ENCODE measurements at places on chromosomes 5 and 9.

- DNase-seq, result no peak
These were observed 225.9 kb upstream of the MAP3K1 start for GRCh38 chr5:56589481-56589860.

DNA sequence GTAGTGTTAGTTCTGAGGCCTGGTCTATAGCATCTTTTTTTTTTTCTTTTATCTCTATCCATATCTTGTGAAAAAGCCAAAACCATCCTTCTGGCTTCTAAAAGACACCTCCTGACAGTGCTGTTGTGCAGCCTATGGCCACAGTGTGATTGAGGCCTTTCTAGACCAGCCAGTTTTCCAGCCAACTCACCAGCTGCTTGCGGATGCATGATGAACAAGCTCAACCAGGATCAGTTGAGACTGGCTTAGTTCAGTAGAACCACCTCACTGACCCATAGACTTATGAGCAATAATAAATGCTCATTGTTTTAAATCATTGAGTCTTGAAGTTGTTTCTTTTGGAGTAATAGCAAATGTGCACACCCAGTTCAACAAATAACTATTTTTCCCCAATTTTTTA lies 296.9 kb downstream of the FAM170A start:
- no peak for DNase-seq

DNA sequence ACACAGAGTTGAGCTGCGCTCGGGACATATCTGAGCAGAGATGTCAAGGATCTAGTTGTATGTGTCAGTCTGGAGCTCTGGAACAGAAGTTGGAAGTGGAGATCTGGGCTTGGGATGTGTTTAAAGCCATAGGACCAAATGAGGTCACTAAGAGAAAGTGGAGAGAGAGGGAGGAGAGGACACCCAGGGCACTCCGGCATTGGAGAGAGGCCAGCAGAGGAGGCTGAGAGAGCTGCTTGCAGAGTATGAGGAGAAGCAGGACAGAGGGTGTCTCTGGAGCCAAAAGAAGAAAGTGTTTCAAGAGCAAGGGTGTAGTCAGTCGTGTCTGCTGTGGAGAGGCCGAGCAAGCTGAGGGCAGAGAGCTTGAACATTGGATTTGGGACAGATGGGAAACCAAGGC lies 34.7 kb downstream of the ARHGEF37 start:
- no peak for DNase-seq

DNA sequence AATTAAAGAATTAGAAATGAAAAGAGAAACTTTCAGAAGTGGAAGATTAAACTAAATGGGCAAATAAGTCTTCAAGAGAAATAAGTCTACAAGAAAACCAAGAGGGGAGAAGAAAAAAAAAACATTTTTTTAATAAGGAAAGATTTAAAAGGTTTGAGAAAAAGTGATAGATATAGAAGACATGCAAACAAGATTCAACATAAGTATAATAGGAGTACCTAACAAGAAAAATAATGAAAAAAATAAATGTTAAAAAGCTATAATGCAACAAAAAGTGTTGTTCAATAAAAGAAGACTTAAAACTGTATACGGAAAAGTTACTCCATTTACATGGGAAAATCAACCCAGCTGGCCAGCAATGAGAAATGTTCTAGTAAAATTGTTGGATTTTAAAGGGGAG lies 42.6 kb downstream of the PTPDC1 start:
- no peak for DNase-seq
